ENCODE measurements at places on chromosomes 12 and 14.

DNA sequence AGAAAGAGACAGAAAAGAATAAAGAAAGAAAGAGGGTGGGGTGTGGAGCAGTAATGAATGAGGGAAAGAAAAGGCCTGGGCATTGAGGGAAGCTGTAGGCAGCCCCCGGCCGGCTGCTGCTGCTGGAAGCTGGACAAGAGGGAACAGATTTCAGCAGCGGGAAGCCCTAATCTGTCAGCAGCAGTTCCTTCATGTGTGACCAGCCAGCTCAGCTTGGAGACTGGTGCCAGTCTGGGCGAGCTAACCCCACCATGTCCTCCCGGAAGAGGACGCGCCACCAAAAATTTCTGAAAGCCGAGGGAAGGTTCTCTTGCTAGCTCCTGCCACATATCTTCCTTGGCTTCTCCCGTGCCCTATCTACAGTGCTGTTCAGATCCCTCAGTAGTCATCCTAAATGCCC lies 236.8 kb downstream of the GRIN2B start:
- no peak for DNase-seq

DNA sequence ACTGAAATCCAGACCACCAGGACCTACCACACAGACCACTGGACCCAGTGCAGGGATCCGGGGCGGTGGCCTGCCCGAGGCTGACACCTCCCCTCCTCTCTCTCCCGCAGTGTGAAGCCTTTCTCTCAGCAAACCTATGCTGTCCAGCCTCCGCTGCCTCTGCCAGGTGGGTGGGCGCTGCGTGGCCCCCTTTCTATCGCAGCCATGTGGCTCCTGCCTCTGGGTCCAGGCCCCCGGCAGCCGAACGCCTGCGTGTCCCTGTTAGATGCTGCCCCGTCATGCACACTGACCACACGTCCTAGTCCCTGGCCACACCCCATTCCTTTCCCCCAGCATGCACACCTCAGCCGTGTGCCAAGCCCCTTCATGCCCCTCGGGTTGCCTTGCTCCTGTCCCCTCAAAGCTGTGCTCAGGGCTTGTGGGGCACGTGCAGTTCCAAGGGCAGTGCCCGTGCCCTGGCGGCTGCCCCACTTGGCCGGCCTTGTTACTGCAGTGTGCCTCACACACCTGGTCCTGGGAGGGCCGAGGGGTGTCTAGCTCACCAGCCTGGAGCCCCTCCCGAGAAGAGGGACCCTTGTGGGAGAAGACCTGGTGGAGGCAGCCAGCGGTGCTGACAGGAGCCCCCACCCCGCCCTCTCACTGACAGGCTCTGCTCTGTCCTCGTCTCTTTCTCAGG lies 58.0 kb upstream of the TSPAN9 start:
- no peak for DNase-seq

DNA sequence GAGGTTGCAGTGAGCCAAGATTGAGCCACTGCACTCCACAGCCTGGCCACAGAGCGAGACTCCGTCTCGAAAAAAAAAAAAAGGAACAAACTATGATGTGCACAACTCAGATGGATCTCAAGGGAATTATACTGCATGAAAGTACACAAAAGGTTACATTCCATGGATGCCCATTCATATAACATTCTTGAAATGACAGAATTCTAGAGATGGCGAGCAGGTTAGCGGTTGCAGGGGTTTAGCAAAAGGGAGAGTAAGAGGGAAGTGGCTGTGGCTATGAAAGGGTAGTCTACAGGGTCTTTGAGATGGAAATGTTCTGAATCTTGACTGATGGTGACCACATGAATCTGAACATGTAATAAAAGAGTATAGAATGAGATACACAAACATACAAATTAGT lies 49.7 kb downstream of the CKB start:
- DNase-seq, result no peak

GRCh38 chr12:45729233-45730083 lies at the start of gene ARID2:
ARID2 (plus strand) TSS chr12:45729706; CDS start chr12:45729837, 131 bp downstream.
- peak; percentile 83 for DNase-seq

GRCh38 chr12:122943196-122943595 lies 23.1 kb downstream of the ABCB9 start:
- DNase-seq, result no peak

DNA sequence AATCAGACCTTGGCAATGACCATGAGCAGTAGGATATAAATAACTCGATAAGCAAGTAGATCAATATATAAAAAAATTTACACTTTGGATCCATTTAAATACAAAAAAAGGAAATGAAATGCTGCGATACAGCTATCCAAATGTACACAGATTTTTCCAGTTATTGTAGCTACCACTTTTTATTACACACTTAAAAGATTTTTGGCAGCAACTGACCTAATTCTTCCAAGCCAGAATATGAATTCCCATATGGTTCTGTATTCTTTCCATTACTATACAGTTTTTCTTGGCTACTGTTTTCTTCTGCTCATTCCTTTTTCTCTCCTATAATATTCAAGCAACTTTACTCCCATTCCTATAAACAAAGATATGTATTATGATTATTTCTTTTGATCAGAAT lies 52.2 kb downstream of the TMTC1 start:
- DNase-seq, result no peak

GRCh38 chr14:96929950-96930349 lies 132.8 kb downstream of the VRK1 start:
- no peak for DNase-seq

- DNase-seq, result peak; percentile 50
Observed at GRCh38 chr12:46373301-46374296, 1.0 kb upstream of the SLC38A2 start.

- no peak for DNase-seq
Observed at GRCh38 chr14:94051779-94052178, 25.6 kb downstream of the OTUB2 start.

DNA sequence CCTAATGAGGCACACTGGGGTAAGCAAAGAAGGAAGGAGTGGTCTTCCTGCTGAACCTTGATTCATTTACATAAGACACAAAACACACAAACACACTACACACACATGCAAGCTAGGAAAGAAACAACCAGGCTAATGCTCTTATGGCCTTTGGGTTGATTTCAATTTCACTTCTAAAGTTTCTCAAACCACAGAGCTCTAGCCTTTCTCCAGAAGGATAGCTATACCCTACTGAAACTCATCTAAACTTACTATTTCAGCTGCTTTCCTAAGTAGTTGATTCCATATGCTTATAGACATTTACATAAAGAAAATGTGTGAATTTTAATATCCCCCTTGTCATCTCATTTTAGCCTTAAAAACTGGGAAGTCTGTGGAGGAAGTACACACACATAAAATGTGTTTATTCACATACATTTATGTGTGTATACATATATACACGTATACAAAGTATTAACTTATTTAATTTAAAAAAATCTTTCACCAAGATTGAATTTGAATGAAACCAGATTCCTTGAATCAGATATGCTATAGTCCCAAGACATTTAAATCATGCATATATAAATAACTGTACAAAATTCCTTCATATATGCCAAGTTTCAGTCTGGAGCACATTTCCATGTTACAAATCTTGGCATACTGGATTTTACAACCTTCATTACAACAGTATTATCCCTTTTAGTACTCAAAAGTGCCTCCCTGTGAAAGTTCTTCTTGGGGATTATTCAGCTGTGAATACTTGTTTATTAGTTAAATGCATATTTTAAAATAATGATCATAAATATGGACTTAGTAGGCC lies 231.8 kb upstream of the NPAS3 start:
- DNase-seq, result no peak

- no peak for DNase-seq
Observed at GRCh38 chr14:48690349-48690748, 895.8 kb downstream of the RPS29 start.

- no peak for DNase-seq
Observed at GRCh38 chr14:40983604-40984003, 623.1 kb upstream of the LRFN5 start.

- no peak for DNase-seq
Observed at GRCh38 chr14:72054911-72055310, 122.7 kb downstream of the RGS6 start.
